SK-N-SH (cell line): ENCODE measurements at places on chromosomes 4 and X. TPM values are rescaled to one million over a fixed set of nuclear protein-coding genes. Genes with fewer than 3 reads are reported as not detected.

The RNF175 gene
- polyA plus RNA-seq, result 0.06 and 0.10 TPM in 2 replicates

The SOWAHD gene
- 0.20 and 0.32 TPM in 2 replicates for polyA plus RNA-seq

- peak; percentile 10 for DNase-seq
These were observed 151.6 kb downstream of the KDR start for GRCh38 chr4:54973784-54974183.

DNA sequence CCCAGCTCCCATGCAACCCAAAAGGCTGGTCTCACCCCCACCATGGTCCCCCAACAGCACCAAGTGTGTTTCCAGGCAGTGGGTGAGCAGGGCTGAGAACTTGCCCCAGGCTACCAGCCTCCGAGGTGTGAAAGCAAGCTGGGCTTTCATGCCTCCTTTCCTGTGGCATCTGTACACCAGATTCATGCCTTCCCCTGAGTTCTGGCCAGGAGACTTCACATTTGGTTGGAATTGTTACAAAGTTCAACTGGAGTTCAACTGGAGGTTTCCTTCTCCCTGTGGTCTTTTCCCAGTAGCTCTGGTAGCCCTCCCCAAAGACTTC is 77.6 kb upstream of the RAB40AL start:
- no peak for DNase-seq
